ENCODE measurements at places on chromosomes 11 and 22. TPM values are rescaled to one million over a fixed set of nuclear protein-coding genes. Genes with fewer than 3 reads are reported as not detected.

GRCh38 chr11:123718469-123718868 lies 23.0 kb downstream of the ZNF202 start:
- H3K4me1 ChIP-seq, result no peaks in the 10 kb centered on the region
- H3K4me3 ChIP-seq, result no peak overlapping the region
- peaks cover 11% of the 10 kb centered on the region for H3K27me3 ChIP-seq
- H3K36me3 ChIP-seq, result no peaks in the 10 kb centered on the region

DNA sequence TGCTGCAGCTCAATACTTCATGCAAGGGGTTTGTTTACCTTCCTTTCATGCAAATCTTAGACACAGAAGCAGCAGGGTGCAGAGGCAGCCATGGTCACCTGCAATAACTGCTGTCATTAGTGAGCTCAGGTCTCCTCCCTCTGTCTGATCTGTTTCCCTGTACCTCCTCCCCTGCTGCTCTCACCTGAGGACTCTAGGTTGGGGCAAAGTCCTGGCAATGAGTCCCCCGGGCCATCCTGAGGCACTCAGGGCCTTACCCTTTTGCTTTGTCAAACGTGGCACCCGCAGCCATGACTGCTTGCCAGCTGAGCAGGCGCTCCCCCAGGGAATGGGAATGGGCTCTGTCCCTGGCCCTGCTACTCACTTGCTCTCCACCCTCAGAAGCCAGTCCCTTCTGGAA lies 3.9 kb downstream of the LRRC10B start:
- H3K27me3 ChIP-seq, result peaks cover 30% of the 10 kb centered on the region
- DNase-seq, result no peak

- no peak overlapping the region for H3K27ac ChIP-seq
- H3K4me3 ChIP-seq, result no peak overlapping the region
- DNase-seq, result no peak
These were observed 6.2 kb downstream of the SLC6A5 start for GRCh38 chr11:20605602-20606091.

DNA sequence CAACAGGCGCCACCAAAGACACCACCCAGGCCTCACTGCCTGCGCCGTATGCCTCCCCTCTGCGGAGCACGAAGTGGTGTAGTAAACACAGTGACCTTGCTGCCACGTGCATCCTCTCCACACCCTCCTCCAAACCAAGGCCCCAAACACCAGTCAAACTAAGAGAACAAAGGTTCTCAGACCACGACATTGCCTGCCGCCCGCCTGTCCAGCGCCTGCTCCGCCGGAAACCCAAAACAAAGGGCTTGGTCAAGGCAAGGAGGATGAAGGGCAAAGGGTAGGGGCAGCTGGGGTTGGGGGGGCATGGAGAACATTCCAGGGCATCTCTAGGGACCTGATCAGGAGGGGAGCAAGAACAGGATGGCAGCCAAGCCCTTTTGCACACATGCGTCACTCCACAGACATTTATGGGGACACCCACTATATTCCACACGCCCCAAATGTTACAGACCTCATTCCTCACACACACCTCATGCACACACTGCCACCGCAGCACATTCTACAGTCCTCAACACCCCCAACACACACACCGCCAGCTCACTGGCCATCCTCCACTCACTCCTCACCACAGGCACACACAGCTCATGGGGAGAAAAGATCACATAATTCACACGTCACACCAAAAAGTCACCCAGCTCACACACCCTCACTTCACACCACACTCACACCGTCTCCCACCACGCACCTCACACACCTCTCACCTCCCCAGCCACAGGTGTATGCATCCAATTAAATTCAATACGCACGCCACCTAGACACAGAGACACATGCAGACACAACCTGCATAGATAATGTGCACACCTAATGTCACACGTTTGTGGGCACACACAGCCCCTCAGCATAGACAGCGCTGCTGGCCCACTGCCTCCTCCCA lies 34.5 kb downstream of the PDE2A start:
- H3K4me1 ChIP-seq, result peaks cover 5% of the 10 kb centered on the region
- no peak for DNase-seq
- H3K4me3 ChIP-seq, result no peak overlapping the region
- H3K27ac ChIP-seq, result no peak overlapping the region
- peaks cover 28% of the 10 kb centered on the region for H3K27me3 ChIP-seq

DNA sequence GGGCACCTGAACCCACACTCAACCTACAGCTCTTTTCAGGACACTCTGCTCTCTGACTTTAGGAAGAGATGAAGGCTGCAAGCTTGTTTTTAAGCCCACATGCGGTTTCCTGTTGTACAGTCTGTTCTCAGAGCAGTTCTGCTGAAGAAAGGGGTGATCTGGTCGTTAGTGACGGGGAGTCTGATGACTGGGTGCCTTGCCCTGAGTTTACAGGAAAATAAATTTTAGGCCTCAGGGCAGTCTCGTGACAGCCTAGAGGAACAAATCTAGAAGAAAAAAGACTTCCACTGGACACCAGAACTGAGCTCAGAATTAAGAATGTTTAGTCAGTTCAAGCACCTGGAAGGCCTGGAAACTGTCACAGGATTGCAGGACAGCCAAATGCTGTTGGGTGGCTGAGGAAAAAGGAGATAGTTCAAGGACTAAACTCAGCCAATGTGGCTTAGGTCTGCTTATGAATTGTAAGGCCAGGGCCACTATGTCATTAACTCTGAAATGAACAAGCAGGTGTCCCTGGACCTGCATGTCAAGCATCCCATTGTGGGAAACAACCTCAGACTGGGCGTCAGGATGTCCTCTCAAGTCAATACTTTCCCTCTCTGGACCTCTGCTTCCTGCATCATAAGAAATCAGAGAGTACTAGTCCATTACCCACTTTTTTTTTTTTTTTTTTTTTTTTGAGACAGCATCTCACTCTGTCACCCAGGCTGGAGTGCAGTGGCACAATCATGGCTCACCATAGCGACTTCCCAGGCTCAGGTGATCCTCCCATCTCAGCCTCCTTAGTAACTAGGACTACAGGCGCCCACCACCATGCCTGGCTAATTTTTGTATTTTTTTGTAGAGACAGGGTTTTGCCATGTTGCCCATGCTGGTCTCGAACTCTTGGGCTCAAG lies 5.7 kb downstream of the PIK3IP1 start:
- no peak overlapping the region for H3K27ac ChIP-seq
- no peak for DNase-seq
- H3K4me3 ChIP-seq, result no peak overlapping the region
- peaks cover 6% of the 10 kb centered on the region for H3K4me1 ChIP-seq

GRCh38 chr22:25395468-25395867 lies 169.0 kb upstream of the GRK3 start:
- H3K27me3 ChIP-seq, result peaks cover 2% of the 10 kb centered on the region
- peaks cover under 1% of the 10 kb centered on the region for H3K4me1 ChIP-seq
- no peak overlapping the region for H3K4me3 ChIP-seq
- H3K27ac ChIP-seq, result no peak overlapping the region

DNA sequence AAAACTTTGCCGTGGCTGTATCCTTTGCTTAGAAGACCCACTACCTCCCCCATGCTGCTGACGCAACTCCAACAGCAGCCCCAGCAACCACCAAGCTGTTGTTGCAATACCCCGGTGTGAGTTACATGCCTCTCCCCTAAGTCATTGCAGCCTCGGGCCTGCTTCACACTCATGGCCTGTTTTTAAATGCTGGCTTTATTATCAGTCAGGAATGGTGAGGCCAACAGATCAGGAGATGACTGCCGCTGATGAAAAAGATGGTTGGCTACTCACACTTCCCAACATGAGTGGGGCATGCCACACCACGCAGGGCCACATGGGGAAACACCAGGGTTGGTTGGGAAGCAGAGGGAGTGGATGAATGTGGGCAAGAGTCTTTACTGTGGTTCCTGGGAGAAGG lies 171.5 kb upstream of the SYT13 start:
- no peak overlapping the region for H3K4me3 ChIP-seq
- H3K36me3 ChIP-seq, result no peaks in the 10 kb centered on the region
- peak; percentile 51 for DNase-seq

DNA sequence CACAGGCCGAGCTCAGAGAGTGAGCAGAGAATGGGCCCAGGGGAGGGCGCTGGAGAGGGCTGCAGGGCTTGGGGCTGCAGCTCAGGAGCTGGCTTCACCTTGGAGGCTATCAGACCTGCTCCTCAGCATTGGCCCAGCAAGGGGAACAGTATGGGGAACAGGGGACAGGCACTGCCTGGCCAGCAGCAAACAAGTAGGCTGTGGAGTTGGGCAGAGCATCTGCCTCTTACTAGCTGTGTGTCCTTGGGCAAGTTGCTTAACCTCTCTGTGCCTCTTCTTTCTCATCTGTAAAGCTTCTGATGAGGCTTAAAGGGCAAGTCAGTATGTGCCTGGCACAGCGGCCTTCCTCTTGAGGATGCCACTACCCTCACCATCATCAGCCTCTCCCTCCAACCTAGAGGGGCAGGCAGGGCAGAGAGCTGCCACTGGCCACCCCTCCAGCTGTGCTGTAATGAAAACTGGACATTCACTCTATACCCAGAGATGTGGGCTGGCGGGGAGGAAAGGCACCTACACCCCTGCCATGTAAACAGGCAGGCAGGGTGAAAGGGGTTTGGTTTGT lies 7.5 kb upstream of the CDKN1C start:
- no peaks in the 10 kb centered on the region for H3K27me3 ChIP-seq
- no peak for DNase-seq
- H3K27ac ChIP-seq, result no peak overlapping the region

DNA sequence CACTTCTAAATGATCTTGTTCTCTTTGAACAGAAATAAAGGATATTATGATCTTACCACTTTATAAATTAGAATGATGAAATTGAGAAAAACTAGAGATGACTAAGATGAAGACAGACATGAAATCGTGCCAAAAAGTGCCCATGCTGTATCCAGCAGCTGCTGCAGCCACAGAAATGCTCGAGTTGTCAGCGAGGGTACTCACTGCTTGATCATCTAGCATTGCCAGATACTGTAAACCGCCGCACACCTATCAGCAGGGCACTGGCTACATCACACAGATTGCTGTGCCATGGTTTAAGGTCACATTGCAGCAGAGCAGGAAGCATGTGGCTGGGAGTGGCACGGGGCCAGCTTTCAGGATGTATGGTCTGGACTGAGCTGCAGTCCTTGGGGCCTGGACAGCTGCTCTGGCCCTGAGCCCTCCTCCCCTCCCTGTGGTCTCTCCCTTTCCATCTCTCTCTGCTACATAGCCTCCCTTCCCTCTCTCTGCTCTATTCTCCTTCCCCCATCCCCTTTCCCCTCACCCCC lies 51.0 kb upstream of the SEPTIN5 start:
- peak overlapping the region; percentile 61 for H3K27ac ChIP-seq
- H3K4me3 ChIP-seq, result no peak overlapping the region
- H3K36me3 ChIP-seq, result no peaks in the 10 kb centered on the region
- DNase-seq, result peak; percentile 83
- H3K27me3 ChIP-seq, result no peaks in the 10 kb centered on the region
- peaks cover 42% of the 10 kb centered on the region for H3K4me1 ChIP-seq

DNA sequence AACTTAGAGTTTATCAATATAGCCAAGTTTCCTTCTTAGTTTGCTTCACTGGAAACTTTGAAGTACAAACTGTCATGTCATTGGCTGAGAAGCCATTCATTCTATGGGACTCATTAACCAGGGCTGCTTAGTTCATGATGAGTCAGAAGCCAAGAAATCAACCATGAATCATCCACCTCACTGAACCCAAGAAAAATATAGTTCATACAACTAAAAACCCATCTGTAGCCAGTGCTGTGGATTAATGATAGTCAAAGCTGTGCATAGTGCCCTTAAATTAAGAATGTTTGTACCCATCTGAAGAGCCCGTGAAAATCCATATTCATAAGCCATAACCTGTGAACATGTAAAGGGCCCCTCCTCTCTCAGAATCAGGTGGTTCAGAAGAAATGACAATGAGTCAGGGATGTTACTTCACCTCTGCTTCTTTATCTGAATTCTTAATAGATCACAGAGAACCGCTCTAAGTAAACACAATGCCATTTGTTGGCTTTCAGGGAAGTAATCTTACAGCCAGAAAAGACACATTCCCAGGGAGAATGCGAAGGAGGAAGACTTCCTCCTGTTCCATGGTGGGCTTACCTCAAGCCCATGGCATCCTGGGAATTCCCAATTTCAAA lies 25.4 kb downstream of the MMP20 start:
- no peaks in the 10 kb centered on the region for H3K27me3 ChIP-seq
- H3K4me1 ChIP-seq, result peaks cover 42% of the 10 kb centered on the region
- peak overlapping the region; percentile 37 for H3K4me3 ChIP-seq
- DNase-seq, result peak; percentile 95
- no peaks in the 10 kb centered on the region for H3K36me3 ChIP-seq

GRCh38 chr22:23779083-23779482 lies 6.4 kb downstream of the MMP11 start:
- H3K36me3 ChIP-seq, result no peaks in the 10 kb centered on the region
- H3K27ac ChIP-seq, result no peak overlapping the region
- H3K4me3 ChIP-seq, result no peak overlapping the region
- no peaks in the 10 kb centered on the region for H3K27me3 ChIP-seq
- H3K4me1 ChIP-seq, result peaks cover 12% of the 10 kb centered on the region
- DNase-seq, result no peak

- peaks cover 3% of the 10 kb centered on the region for H3K36me3 ChIP-seq
- DNase-seq, result no peak
- H3K27ac ChIP-seq, result no peak overlapping the region
- no peaks in the 10 kb centered on the region for H3K4me1 ChIP-seq
- H3K27me3 ChIP-seq, result no peaks in the 10 kb centered on the region
These were observed 25.0 kb downstream of the USP35 start for GRCh38 chr11:78213526-78214330.

GRCh38 chr11:46363455-46364005 lies 16.3 kb downstream of the DGKZ start:
- H3K27ac ChIP-seq, result peak overlapping the region; percentile 71
- H3K36me3 ChIP-seq, result no peaks in the 10 kb centered on the region
- H3K4me3 ChIP-seq, result no peak overlapping the region
- peaks cover 37% of the 10 kb centered on the region for H3K4me1 ChIP-seq
- no peaks in the 10 kb centered on the region for H3K27me3 ChIP-seq

GRCh38 chr11:105241136-105241535 lies 101.6 kb upstream of the CARD18 start:
- H3K27me3 ChIP-seq, result no peaks in the 10 kb centered on the region
- H3K27ac ChIP-seq, result no peak overlapping the region

DNA sequence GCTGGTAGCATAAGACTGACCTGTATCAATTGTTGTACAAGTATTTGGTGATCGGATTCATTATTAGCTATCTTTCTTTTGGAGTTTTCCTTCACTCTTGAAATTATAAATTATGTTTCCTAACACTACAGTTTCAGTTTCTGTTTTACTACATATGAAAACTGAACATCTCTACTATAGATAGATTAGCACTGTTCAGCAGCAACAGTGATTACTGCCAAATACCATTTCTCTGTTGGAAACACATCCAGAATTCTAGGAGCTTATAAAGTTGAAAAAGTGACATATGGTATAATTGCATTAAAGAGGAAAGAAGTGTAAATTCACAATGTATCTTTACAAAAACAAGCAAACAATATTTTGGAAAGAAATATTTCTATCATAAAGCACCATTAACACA lies 118.5 kb upstream of the GRIA4 start:
- H3K27ac ChIP-seq, result no peak overlapping the region
- no peaks in the 10 kb centered on the region for H3K4me1 ChIP-seq
- DNase-seq, result no peak
- H3K4me3 ChIP-seq, result no peak overlapping the region

GRCh38 chr22:22327723-22328122 lies 83.1 kb downstream of the VPREB1 start:
- H3K4me3 ChIP-seq, result no peak overlapping the region
- peaks cover 3% of the 10 kb centered on the region for H3K27me3 ChIP-seq
- H3K27ac ChIP-seq, result no peak overlapping the region
- no peak for DNase-seq
- H3K36me3 ChIP-seq, result no peaks in the 10 kb centered on the region

The DCDC1 gene
- 1.0 TPM for total RNA-seq

The BATF2 gene
- total RNA-seq, result 4.5 TPM

The CTSW gene
- total RNA-seq, result not detected

The PKNOX2 gene
- 53.4 TPM for total RNA-seq

The CD3D gene
- 0.61 TPM for total RNA-seq

The IFT27 gene
- total RNA-seq, result 30.1 TPM

The CRYBB2 gene
- not detected for total RNA-seq

The LDHAL6A gene
- total RNA-seq, result not detected

The DEFB131B gene
- total RNA-seq, result not detected

The ESAM gene
- total RNA-seq, result 22.0 TPM

Data from astrocyte (in vitro differentiated cells and primary cell).